Stomach (tissue), 19 donors: ENCODE measurements at places on chromosomes 12 and 14. TPM values are rescaled to one million over a fixed set of nuclear protein-coding genes. Genes with fewer than 3 reads are reported as not detected.

Gene RD3L
- not detected for polyA plus RNA-seq

Gene C1S
- 98.4 TPM for polyA plus RNA-seq

Gene IFNG-AS1
- not detected for polyA plus RNA-seq

Gene PUS7L
- polyA plus RNA-seq = 1.2 TPM

Gene RNFT2
- polyA plus RNA-seq = 0.44 TPM

Gene OAS2
- 11.8 TPM for polyA plus RNA-seq
